T-cell (primary cell): ENCODE measurements at places on chromosomes 3 and 15.

- no peak for DNase-seq
Measured at GRCh38 chr3:187832202-187832601, 86.9 kb upstream of the BCL6 start.

GRCh38 chr15:101679806-101680205, 27.6 kb upstream of the TM2D3 start:
- no peak for DNase-seq

DNA sequence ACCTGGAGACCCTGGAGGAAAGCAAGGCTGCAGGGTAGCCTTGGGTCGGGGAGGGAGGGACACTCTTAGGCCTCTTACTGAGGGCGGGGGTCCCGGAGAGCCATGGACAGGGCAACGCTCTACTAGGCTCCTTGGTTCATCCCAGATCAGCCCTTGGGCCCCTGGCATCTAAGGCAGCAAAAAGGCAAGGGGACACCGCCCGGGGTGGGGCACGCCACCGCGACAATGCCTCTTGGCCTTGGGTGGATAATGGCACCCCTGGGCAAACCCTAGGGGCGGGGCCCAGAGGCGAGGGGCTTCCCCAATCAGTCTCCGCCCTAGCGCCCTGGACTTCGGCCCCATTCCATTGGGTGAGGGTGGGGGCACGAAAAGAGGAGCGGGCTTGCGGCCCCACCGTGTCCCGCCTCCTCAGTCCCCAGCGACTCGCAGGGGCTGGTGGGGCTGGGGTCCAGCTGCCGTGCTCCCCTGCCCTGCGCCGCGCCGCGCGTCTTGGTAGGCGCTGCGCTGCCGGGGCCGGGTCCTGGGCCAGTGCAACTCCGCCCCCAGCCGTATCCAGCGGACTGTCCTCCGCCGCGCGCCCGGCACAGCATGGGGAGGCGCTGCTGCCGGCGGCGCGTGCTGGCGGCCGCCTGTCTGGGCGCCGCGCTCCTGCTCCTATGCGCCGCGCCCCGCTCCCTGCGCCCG, at the start of gene CHST13:
Gene CHST13 (plus strand): TSS at position 411 of the 684 bp plus-strand sequence. CDS start 178 bp downstream, at position 589.
- DNase-seq: no peak

- DNase-seq: no peak
Measured at GRCh38 chr3:181279239-181279565, 289.7 kb upstream of the DNAJC19 start.

GRCh38 chr15:68833700-68834331, 13.1 kb upstream of the ANP32A start:
- no peak for DNase-seq

GRCh38 chr15:51576911-51577500, 45.6 kb downstream of the DMXL2 start:
- no peak for DNase-seq

DNA sequence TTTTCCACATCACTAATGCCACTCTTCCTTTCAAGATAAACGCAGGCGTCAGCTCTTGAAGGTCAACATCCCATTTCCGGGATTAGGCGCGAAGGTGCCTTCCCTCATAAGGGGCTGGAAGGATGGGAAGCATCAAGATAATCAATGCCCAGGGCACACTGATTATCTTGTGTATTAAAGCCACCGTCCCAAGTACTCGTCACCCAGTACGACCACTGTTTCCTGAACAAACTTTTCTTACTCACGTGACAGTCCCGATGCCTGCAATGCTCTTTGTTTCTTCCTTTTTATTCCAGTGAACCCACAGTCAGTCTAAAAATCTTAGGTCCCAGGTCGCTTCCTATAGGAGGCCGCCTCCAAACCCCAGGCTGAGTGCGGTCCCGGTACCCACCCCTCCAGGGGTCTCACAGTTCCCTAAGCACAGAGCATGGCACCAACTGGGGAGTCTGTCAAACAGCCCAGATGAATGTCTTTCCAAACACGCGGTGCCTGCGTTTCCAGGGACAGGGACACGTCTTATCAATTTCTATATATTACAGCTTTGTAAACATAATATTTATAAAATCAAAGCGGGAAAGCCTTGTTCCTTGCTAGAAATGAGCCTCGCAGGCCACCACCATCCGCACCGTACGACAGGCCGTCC, 589 bp downstream of the ANAPC13 start:
- DNase-seq: no peak

- no peak for DNase-seq
Measured at GRCh38 chr3:26291840-26292239, 330.7 kb upstream of the LRRC3B start.

DNA sequence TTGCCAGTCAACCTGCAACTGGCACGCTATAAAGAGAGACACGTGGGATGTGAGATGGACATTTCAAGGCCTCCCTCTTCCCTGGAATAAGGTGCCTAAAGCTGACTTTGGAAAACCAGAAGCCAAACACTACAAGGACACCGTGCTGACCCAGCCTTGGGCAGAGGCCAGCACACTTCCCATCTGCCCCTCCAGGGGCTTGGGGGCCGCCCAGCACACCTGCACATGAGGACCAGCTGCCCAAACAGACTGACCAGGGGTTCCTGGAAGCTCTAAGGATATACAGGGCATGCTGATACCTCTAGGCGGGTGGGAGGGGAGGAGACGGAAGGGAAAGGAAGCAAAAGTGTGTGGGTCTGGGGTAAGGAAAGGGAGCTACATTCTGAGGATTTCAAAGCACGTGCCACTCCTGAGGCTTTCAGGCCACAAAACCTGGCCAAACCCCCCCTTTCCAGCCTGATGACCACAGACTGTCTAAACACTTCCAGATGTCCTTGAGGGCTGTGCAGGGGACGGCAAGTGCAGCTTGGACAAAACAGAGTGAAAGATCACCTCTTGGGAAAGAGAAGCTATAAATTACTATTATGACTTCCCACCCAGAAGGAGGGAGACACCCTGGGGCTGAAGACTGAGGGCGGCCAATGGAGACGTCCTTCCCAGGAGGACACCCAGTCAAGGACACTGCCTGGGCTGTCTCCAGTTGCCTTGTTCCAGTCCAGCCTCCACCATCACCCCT, 57.9 kb downstream of the ADCY5 start:
- no peak for DNase-seq

DNA sequence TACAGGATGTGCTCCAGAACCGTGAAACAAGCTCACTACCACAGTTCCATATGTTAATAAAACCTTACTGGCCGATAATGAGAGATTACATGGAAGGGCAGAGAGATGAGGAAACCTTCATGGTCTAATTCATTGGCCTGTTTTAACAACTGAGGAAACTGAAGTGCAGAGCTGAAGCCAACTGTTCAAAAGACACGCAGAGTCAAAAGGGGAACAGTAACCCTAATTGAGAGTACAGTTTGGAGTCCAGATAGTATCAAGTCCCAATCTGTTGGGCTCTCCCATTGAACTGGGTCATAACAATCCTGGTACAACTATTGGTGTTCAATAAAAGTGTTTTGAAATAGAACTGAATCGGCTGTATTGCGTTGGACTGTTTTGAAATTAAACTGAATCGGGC, 69.6 kb downstream of the SLC12A8 start:
- DNase-seq: no peak

DNA sequence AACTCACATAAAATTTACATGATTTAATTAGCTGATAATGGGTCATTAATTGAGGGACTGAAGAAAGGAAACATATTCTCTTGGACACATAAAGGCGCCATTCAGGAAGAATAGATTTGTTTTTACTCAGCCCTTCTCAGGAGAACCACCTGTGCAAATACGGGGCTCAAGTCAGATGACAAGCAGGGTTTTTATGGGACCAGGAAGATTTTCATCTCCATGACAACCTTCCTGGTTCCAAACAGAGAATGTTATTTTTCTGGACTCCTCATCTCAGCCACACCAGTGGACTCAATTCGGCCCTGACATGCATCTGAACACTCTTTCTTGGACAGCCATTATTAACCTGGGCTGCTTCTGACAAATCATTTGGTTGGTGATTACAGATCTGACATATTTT, 120.5 kb downstream of the PDZRN3 start:
- no peak for DNase-seq

DNA sequence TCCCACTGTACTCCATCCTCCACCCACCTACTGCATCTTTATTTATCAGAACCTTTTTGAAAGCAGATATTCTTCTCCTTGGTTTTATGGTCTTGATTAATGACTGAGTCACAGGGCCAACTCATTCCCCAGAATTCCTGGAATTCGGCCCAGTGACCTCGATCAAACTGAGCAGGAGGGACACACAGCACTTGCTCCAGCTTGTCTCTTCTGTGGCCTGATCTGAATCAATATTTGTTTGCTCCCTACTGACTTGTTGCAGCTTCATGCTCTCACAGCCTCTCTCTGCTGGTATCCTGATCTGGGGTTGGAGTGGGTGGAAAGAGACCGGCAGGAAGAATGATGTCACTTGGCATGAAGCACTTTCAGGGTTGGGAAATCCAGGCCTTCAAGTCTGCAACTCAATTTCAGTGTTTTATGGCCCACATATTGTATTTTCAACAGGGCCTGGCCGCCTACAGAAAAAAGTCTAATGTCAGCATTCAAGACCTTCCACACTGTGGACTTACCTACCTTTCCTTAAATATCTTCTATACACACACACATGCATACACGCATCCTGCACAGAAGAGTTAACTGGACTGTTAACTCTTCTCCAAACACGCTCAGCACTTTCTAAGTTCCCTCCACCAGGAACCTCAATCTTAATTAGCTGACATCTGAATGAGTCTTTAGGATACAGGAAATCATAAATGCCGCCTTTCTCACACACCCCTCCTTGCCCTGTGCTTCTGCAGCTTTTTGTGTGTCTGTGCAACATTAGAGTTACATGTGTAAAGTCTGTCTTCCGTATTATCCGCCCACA, 4.6 kb downstream of the ANXA2 start:
- no peak for DNase-seq

DNA sequence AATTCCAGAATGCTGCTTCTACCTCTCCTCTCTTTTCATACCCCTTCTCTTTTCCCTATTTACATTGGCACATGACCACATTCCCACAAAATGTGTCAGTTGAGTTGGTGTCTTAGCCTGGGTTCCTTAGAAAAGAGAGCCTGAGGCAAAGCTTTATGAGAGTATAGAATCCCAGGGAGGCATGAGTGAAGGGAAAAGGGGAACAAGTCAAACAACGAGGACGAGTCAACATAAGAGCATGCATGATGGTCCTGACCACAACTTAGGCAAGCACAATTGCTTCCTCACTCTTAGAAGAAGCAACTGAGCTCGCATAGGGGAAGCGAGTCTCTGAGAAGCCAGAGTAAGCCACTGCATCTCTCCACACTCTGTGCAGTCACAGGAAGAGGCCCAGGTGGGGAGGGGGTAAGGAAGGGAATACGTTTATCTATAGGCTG, 15.4 kb upstream of the ZNF774 start:
- peak; percentile 16 for DNase-seq

DNA sequence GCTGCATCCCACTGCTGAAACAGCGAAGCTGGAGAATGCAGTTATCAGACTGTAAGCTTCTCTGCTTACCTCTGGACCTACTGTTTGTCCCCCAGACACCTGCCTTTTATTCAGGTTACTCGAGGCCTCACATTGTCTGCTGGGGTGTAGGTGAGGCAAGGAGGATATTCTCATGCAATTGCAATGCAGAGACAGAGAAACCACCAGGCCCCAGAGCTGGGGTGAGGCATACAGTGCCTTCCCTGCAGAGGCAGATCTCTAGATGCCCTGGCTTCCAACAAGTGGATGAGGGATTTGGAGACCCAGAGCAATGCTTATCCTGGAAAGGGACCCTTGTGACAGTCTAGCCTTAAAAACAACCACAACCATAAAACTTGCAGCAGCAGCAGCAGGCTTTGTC, 263.4 kb upstream of the ST8SIA2 start:
- DNase-seq: no peak

- DNase-seq: no peak
Measured at GRCh38 chr3:128848936-128849335, 30.5 kb upstream of the ACAD9 start.

- no peak for DNase-seq
Measured at GRCh38 chr15:31270767-31271166, 55.9 kb upstream of the KLF13 start.

- no peak for DNase-seq
Measured at GRCh38 chr3:38723569-38724391, 74.3 kb upstream of the SCN5A start.

DNA sequence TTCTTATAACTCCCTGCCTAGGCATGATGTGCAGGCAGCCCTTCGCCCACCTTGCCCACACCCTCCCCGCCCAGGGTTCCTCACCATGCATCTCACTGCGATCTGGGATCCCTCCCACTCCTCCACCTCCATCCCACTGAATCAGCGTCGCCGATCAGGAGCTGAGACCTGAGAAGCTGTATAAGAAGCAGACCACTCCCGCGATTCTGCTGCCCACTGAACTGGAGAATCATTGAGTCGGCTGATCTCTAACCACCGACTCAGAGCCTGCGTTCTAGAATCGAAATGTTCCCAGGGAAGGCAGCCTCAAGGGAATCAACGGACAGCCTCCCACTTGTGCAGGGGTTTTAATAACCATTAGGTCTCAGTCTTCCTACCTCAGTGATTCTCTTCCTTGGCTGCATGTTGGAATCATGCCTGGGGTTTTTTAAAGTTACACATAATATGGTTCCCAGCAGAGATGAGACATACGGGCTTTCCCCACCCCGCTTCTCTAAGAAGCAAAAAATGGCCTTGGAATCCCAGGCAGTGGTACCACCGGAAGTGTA, 60.2 kb downstream of the TMEM44 start:
- DNase-seq: no peak

DNA sequence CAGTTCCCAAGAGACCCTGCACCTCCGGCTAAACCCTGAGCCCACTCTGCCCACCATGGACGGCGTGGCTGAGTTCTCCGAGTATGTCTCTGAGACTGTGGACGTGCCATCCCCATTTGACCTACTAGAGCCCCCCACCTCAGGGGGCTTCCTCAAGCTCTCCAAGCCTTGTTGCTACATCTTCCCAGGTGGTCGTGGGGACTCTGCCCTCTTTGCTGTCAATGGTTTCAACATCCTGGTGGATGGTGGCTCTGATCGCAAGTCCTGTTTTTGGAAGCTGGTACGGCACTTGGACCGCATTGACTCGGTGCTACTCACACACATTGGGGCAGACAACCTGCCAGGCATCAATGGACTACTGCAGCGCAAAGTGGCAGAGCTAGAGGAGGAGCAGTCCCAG, 4.0 kb downstream of the MAP1A start:
- no peak for DNase-seq

- no peak for DNase-seq
Measured at GRCh38 chr3:139286825-139287224, 57.0 kb upstream of the MRPS22 start.

DNA sequence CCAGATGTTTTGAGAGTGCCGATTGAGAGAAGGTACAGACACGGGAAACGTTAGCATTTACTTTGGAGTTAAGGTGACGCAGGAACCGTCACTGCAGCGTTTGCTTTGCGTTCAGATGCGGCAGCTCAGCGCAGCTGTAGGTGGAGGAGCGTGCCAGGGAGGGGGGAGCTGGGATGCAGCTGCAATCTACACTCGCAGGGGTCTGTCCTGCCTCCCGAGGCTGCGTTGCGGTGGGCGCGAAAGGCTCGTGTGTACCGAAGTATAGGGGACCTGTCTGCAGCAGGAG, 425 bp upstream of the FYTTD1 start:
- peak; percentile 70 for DNase-seq

DNA sequence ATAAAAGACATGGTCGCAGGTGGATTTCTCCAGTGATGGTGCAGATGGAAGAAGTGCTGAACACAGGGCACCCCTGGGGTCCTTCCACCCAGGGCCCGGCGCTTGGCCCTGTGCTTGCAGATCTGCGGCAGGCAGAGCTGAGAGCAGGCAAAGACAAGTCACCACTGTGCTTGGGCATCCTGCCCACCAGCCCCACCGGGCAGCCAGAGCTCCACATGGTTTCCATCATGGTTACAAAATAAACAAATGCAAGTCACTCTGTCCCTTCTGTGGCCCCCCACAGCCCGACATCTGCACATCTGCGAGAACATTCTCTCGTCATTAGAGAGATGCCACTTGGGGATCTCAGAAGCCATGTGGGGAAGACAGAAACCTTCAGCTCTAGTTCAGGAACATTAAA, 37.6 kb upstream of the SFMBT1 start:
- DNase-seq: no peak
